HCT116 (cell line): ENCODE measurements at places on chromosomes 16 and 17. TPM values are rescaled to one million over a fixed set of nuclear protein-coding genes. Genes with fewer than 3 reads are reported as not detected.

DNA sequence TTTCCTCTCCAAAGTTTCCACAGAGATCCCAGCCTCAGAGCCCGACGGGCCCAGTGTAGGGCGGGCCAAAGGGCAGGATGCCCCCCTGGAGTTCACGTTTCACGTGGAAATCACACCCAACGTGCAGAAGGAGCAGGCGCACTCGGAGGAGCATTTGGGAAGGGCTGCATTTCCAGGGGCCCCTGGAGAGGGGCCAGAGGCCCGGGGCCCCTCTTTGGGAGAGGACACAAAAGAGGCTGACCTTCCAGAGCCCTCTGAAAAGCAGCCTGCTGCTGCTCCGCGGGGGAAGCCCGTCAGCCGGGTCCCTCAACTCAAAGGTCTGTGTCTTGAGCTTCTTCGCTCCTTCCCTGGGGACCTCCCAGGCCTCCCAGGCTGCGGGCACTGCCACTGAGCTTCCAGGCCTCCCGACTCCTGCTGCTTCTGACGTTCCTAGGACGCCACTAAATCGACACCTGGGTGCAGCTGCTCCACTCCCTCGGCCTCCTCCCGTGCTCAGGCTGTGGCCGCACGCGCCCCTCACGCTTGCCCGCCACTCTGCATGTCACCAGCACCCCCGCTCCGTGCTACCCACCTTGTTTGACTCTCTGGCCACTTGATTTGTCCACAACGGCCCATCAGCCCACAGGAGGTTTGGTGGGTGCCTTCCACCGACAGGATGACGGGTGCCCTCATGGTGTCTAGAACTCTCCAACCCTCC lies 15.3 kb upstream of the STH start:
- H3K27me3 ChIP-seq: no peaks in the 10 kb centered on the region
- DNase-seq: no peak
- H3K27ac ChIP-seq: no peak overlapping the region

DNA sequence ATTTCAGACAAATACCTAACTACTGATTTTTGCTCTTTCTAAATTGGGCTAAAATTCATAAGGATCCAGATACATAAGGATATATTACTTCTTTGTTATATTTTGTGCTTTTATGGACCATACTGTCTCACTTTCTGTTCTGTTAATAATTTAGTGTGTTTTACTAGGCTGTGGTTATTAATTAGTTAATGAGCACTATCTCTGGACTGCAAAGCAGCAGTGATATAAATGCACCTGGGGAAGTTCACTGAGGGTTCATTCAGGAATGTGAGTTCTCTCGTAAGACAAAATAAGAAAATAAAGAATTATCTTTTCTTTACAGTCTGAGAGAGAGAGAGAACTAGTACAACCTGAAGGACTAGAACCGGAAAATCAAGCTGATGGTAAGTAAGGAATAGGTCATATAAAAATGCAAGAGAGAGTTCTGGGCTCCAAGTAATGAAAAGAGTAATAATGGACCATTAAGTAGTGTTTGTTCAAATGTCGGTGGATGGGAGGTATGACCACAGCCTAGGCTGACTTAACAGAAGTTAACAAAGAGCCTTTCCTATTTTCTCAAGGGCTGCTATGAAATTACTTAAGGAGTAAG lies 55.6 kb downstream of the IKZF3 start:
- H3K27ac ChIP-seq: no peak overlapping the region
- H3K4me1 ChIP-seq: no peaks in the 10 kb centered on the region
- H3K27me3 ChIP-seq: no peaks in the 10 kb centered on the region; the same call in 1 of the 2 replicates
- no peak overlapping the region for H3K4me3 ChIP-seq
- DNase-seq: no peak
- no peaks in the 10 kb centered on the region for H3K36me3 ChIP-seq

DNA sequence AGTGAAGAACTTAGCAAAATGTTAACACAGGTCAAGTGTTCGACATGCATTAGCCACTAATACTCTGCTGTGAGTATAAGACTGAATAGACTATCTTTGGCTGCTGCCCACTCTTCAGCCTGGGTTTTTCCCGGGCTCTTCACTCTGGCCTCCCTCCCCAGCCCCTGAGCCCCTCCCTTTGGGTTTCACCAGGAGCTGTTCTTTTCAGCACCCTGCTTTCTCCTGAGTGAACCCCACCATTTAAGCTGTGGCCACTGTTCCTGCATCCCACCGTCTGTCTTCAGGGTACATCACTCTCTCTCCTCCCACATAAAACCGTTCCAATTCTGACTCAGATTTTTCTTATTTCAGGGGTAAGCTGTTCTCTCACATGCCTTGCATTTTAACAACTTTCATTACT lies 92.0 kb upstream of the ASIC2 start:
- no peaks in the 10 kb centered on the region for H3K27me3 ChIP-seq
- DNase-seq: no peak
- no peaks in the 10 kb centered on the region for H3K36me3 ChIP-seq
- H3K4me3 ChIP-seq: no peak overlapping the region

- no peak overlapping the region for H3K27ac ChIP-seq
- H3K4me1 ChIP-seq: no peaks in the 10 kb centered on the region
- H3K4me3 ChIP-seq: no peak overlapping the region
- no peak for DNase-seq
- peaks cover 52% of the 10 kb centered on the region for H3K36me3 ChIP-seq
These were observed 26.3 kb downstream of the ZC3H18 start for GRCh38 chr16:88596483-88596882.

- H3K36me3 ChIP-seq: no peaks in the 10 kb centered on the region
- no peak overlapping the region for H3K4me3 ChIP-seq
- H3K27ac ChIP-seq: no peak overlapping the region
- H3K27me3 ChIP-seq: 0 out of 2 replicates have a peak, but pooled peaks cover 14% of the 10 kb centered on the region
- peaks cover 6% of the 10 kb centered on the region; the same call in 1 of the 2 replicates for H3K4me1 ChIP-seq
These were observed 64.5 kb upstream of the HSBP1 start for GRCh38 chr16:83743241-83743640.

Gene CEP295NL
- total RNA-seq: 1.9 TPM

DNA sequence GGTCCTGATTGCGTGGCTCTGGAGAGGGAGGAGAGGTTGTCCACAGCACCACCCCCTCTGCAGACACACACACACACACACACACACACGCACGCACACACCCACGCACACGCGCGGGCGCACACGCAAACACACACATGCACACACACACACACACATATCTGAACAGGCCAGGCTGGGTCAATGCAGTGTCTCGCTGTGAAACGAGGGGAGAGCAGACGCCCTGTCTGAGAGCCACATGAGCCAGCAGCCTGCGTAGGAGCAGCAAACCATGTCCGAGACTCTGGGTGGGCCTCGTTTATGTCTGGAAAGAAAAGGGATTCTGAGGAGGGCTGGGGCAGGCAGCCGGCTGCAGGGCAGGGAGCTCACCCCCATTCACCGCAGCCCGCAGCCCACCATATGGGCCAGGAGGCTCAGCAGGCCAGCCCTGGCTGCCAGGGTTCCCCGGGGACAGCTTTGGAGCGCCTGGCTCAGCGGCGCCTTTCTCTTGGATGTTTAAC lies 93.3 kb upstream of the TNRC6C start:
- peaks cover 7% of the 10 kb centered on the region; the same call in 1 of the 2 replicates for H3K27me3 ChIP-seq
- no peaks in the 10 kb centered on the region for H3K4me1 ChIP-seq
- no peak overlapping the region for H3K4me3 ChIP-seq
- no peak overlapping the region for H3K27ac ChIP-seq
- no peaks in the 10 kb centered on the region for H3K36me3 ChIP-seq

- no peak overlapping the region for H3K4me3 ChIP-seq
- no peak for DNase-seq
- H3K4me1 ChIP-seq: no peaks in the 10 kb centered on the region
These were observed 167.7 kb upstream of the WSCD1 start for GRCh38 chr17:5902181-5903140.
